GM12891 (cell line): ENCODE measurements at places on chromosomes 13 and 19.
A peak's percentile ranks its signal among the peaks of the same experiment; 100 is the strongest.

DNA sequence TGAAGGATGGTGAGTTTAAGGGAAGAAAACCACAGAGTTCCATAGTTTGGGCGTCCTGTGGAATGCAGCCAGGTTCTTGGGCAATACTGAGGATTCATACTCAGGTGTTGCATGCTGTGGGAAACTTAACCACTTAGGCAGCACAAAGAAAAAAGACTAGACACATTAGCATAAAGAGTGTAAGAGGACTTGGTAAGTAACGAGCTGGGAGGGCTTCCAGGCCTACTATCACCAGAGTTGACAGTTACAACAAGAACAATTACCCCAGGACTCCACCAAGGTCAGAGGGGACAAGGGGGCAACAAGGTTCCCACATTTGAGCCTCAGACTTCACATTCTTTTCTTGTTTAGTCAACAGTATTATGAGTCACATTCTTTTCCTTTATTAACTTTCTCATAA lies 33.2 kb downstream of the KCTD12 start:
- DNase-seq = no peak

GRCh38 chr19:19428746-19429145 lies 23.3 kb downstream of the GATAD2A start:
- DNase-seq = no peak

- DNase-seq = no peak
These were observed 1220.5 kb downstream of the PCDH17 start for GRCh38 chr13:58852076-58852475.

DNA sequence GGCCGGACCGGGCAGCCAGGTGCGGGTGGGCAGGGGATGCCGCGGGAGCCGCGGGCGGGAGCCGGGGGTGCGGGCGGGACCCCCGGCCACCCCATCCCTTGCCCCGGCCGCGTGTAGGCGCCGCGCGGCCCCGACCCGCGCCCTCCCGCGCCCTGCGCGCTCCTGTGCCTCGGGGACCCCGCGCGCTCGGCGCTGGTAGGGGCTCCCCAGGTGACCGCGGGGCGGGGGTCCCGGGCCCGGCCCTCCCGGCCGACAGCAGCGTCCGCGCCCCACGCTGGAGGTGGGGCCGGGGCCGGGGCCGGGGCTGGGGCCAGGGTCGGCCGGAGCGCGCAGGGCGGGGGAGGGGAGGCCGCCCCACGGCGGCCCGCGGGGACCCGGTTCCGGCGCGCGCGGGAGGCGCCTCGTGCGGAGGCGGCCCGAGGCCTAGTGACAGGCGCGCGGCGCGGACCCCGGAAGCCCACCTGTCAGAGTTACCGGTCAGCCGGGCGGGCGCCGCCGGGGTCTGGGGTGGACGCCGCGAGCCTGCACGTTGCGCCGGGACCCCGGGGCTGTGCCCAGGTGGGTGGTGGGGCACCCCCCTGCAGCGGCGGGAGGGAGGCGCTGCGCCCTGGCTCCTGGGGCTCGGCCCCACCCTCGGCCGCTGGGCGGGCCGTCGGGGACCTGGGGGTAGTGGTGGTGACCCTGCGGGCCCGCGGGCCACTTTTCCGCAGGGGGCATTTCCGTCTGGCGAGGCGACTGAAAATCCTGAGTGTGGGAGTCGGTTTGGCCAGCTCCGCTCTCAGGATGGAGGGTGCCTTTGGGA lies 518 bp downstream of the TFDP1 start:
- peak; percentile 62 for DNase-seq

GRCh38 chr13:46630431-46631178 lies 77.6 kb downstream of the LRCH1 start:
- no peak for DNase-seq

DNA sequence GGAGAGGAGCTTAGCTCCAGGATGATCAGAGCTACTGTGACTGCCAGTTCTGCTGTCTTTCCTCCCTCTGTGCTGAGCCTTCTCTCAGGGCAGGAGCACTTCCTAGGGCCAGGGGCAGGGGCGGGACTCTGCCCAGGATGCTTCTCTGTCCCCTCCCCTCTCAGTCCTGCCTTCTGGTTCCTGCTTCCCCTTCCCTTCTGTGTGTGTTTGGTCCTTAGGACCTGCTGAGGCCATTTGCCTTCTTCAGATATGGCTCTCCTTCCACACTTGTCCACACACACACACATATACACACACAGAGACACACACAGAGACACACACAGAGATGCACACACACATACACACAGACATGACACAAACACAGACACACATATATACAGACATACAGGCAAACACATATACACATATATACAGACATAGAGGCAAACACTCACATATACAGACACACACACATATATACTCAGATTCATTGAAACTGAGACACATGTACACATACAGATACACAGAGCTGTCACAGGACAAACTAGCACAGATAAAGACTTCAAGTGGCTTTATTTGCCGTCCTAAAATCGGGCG lies 22.0 kb upstream of the CD177 start:
- no peak for DNase-seq
